D721Med (cell line): ENCODE measurements at places on chromosomes 5 and 9.
A peak's percentile ranks its signal among the peaks of the same experiment; 100 is the strongest.

DNA sequence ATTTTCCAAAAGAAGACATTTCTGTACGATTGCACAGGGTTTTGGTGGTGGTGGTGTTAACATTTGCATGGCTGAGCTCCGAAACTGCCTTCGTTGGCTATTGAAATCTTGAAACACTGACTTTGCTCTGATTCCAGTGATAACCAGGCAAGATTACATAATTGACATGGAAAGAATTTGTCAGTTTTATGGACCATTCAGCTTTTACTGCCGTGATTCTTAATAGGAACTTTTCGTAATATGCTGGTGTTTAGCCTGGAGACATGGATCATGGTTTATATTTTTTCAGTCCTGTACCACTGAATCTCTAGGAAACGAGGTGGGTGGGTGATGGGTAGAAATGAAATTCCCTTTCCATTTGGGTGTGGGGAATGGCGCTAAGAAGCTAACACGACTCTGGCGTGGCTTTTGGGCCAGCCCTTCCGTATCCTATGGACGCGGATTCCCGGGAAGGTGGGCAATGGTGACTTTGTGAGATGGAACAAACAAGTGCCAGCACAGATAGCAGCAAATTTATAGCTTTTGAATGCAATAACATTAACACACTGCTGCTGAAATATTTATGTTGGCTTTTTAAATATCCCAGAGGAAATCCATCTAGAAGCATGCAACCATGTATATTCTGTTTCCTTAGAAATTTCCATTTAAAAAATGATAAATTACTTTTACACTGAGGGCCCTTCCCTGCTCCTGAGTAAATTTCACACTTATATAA lies 36.8 kb downstream of the LIX1 start:
- no peak for DNase-seq

DNA sequence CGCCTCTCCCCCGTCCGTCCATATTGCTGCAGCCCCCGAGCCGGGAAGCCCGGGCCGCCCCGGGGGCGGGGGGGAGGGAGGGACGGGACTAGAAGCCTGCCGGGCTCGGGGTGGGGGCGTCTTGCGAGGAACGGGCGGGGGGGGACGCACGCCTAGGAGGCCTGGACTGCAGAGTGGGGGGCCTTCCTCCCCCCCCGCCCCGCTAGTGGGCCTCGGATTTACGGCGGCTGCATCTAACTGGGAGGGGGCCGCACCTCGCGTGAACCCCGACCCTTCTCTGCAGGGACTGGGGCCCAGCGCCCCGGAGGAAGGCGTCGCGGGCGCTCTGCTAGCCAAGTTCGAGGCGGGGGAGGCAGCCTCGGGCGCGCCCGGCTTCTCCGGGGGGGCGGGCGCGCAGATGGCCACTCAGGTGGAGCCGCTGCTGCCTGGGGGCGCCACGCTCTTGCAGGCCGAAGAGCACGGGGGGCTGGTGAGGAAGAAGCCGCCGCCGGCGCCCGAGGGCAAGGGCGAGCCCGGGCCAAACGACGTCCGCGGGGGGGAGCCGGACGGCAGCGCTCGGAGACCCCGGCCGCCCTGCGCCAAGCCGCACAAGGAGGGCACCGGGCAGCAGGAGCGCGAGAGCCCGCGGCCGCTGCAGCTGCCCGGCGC lies at the start of gene LARP1:
Gene LARP1 (plus strand): TSS at position 17 of the 648 bp plus-strand sequence. CDS start 381 bp downstream, at position 398.
- DNase-seq: no peak

GRCh38 chr9:104863180-104863883 lies 64.6 kb downstream of the ABCA1 start:
- peak; percentile 74 for DNase-seq

GRCh38 chr9:136074706-136075105 lies 20.4 kb downstream of the NACC2 start:
- no peak for DNase-seq

- no peak for DNase-seq
Observed at GRCh38 chr5:74067748-74068541, 441.9 kb downstream of the ARHGEF28 start.

DNA sequence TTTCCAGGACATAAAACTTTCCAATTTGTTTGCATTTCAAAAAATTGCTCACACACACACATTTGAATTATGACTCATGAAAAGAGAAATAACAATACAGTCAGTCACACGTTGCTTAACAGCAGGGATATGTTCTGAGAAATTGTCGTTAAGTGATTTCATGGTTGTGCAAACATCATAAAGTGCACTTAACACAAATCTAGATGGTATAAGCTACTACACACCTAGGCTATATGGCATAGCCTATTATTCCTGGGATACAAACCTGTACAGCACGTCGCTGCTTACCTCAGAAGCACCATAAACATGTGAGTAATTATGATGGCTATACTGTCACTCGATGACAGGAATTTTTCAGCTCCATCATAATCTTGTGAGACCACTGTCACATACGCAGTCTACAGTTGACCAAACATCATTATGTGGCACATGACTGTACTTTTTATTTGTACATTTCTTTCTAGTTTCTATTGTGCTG lies 378.2 kb downstream of the ACTL7B start:
- no peak for DNase-seq

DNA sequence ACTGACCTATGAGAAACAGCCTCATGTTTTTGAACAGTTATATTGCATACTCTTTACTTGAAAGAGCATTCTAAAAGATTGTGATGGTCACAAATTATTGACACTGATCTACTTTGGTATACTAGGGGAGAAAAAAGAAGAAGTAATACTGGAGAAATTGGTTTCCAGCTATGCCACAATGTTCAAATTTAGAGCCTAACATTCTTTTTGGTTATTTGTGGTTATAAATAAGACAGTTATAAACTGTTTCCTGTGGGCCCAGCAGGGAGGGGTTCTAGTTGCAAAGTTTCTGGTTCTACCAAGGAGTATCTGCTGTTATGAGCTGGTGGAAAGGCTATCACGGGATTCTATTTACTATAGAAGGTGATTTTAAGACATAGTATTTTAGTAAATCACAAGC lies 4.8 kb downstream of the CWC27 start:
- no peak for DNase-seq

DNA sequence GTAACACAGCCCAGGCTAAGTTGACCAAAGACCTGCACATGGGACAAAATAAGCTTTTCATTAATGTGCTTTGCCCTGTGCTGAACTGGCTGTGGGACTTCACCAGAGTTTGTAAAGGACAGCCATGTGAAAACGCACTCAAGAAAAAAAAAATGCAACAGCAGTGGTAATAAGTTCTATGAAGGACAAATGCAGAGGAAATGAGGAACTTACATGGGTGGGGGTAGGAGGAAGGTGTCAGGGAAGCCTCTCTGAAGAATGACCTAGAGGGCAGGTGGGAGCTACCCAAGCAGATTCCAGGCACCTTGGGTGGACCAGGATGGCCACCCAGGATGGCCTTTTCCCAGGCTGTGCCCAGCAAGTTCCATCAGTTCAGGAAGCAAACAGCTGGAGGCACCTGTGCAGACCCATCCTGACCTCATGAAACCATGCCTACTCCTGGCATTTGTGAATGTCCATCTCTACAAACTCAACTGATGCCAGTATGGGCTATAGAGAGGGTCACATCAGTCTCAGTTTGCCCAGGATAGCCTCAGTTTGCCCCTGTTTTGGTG lies 6.7 kb upstream of the PHF2 start:
- DNase-seq: no peak
